ENCODE measurements at places on chromosomes 6 and 20. TPM values are rescaled to one million over a fixed set of nuclear protein-coding genes. Genes with fewer than 3 reads are reported as not detected.

GRCh38 chr20:31859998-31860380 lies 10.3 kb downstream of the DUSP15 start:
- peaks cover 2% of the 10 kb centered on the region for H3K4me1 ChIP-seq
- no peak for DNase-seq
- peaks cover 45% of the 10 kb centered on the region for H3K27me3 ChIP-seq
- no peak overlapping the region for H3K4me3 ChIP-seq
- H3K27ac ChIP-seq = no peak overlapping the region
- H3K36me3 ChIP-seq = no peaks in the 10 kb centered on the region

DNA sequence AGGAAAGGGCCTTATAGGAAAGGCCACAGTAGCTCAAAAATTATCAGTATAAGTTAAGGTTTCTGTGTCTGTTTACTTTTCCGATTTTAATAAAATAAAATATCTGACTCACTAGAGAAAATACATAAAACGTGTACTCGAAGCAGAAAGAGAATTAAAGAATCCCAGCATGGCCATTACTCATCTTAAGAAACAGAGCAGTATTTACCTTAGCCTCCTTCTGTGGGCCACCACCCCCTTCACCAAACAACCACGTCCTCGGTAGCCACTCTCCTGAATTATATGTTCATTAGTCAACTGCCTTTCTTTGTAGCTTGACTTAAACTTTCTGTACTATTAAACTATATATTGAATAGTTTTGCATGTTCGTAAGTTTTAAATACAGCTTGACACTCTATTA lies 72.2 kb upstream of the SPTLC3 start:
- no peak overlapping the region for H3K27ac ChIP-seq
- peaks cover 3% of the 10 kb centered on the region for H3K4me1 ChIP-seq
- DNase-seq = no peak
- H3K27me3 ChIP-seq = no peaks in the 10 kb centered on the region
- H3K36me3 ChIP-seq = no peaks in the 10 kb centered on the region

Gene C6orf132
- polyA plus RNA-seq = 8.1 TPM

DNA sequence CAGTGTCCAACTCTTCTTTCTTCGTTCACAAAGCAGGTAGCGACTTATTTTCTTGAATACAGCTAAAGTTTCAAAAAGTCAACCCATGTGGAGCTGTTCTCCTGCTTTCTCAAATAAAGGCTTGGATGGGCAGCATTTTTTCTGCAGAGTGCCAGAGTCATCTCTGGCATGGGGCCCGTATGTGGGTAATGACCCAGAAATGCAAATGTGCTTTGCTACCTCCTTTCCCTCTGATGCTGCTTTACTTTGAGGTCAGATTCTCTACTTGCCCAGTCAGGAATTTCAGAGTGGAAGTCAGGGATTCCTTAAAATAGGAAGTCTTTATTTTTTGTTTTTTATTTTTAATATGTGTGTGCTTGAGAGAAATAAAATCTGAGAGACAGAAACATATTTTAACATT lies 4.9 kb downstream of the NKAIN2 start:
- DNase-seq = no peak
- H3K27me3 ChIP-seq = peaks cover 28% of the 10 kb centered on the region
- no peaks in the 10 kb centered on the region for H3K36me3 ChIP-seq
- no peak overlapping the region for H3K4me3 ChIP-seq
- peaks cover 2% of the 10 kb centered on the region for H3K4me1 ChIP-seq

DNA sequence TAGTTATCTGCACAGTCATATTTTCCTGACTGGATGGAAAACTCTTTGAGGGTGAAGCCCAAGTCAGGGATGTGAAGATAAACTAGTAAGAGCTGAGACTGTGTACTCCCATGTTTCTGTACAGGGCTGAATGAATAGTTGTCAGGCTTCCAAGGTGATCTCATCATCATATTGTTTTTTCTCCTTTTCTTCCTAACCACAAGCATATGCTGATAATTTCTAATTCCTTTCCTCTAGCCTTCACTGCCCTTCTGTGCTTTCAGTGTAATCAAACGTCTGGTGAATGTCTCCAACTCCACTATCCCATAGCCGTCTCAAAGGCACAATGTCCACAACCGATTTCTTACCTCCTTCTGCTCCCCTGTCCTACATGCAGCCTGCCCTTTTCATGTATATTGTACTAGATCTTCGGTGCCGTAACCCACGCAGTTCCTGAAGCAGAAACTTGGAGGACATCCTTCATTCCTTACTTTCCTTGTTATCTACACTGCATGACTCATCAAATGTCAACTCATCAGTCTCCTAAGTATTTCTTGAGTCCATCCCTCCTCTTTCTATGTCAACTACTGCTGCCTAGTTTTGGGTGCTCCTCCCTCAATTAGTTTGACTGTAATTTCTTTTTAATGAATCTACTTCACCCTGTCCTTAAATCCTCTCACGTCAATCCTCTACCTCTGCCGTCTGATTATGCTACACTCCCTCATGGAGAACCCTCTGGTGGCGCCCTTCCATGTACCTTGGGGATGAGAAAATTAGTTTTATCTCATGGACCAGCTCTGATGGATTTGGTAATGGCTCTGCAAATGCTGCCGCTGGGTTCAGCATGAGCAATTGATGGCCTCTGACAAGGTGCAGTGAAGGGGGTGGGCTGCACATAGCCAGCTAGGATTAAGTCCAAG lies 21.9 kb downstream of the NCOA7 start:
- no peaks in the 10 kb centered on the region for H3K27me3 ChIP-seq
- H3K27ac ChIP-seq = peak overlapping the region; percentile 43
- peaks cover 14% of the 10 kb centered on the region for H3K4me1 ChIP-seq
- DNase-seq = no peak
- no peak overlapping the region for H3K4me3 ChIP-seq
- H3K36me3 ChIP-seq = no peaks in the 10 kb centered on the region

DNA sequence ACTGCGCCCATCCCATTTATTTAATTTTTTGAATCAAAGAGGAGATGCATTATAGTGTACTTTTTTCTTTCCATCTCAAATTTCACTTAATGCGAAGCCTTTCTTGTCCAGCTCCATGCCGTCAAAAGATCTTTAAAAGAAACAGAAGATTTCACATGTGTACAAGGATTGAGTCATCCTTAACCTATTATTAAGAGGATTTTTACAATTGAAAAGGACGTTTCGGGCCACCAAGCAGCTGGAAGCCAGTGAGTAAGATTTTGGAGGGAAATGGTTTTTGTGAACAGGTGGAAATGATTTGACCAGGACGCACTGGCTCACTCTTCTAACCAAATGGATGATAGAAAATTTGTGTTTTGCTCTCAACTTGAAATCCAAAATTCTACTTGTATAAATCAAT lies 15.1 kb upstream of the CCDC170 start:
- H3K4me3 ChIP-seq = no peak overlapping the region
- DNase-seq = no peak
- H3K4me1 ChIP-seq = peaks cover 5% of the 10 kb centered on the region
- H3K36me3 ChIP-seq = no peaks in the 10 kb centered on the region
- no peaks in the 10 kb centered on the region for H3K27me3 ChIP-seq
- no peak overlapping the region for H3K27ac ChIP-seq

Gene CUL7
- polyA plus RNA-seq = 15.0 TPM

GRCh38 chr6:2855061-2855519 lies 13.4 kb upstream of the SERPINB1 start:
- H3K27me3 ChIP-seq = no peaks in the 10 kb centered on the region
- no peak overlapping the region for H3K4me3 ChIP-seq
- H3K36me3 ChIP-seq = no peaks in the 10 kb centered on the region
- DNase-seq = no peak

DNA sequence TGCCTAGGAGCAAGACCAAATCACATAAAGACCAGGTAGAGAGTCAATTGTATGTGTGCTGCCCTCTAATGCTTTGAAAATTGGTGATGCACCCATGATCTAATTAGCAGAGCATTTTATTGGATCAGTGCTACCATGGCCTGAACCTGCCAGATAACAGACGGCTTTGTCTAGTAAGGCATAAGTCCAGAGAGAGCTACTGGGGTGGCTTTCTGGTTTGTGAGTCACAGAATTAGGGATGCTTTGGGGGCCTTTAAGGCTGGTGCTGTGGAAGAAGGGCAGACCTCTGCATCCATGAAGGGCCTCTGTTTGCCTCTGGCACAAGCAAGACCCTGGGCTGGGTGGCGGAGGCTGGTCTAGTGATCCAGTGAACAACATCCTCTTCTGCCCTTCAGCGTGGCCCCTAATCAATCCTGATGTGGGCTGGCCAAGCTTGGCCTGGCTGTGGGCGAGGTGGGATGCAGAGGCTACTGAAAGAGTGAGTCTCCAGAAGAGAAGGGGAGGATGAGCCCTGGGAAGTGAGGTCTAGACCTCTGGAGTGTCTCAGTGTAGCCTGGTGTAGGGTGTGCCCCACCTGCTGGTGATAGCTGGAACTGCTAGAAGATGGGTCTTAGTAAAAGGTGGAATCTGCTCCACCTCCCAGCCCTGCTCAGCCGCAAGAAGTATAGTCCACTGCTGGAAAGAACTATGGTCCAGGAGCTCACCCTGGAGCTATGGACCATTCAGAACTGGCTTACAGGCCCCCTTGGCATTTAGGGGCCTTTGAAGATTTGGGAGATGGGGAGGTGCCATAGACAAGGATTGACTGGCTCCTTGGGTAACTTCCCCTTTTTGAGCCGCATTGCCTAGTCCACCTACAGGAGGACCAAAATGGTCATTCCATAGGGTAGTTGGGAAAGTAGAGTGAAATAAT lies 36.7 kb upstream of the AAR2 start:
- H3K27ac ChIP-seq = no peak overlapping the region
- DNase-seq = peak; percentile 41
- no peaks in the 10 kb centered on the region for H3K4me1 ChIP-seq
- no peak overlapping the region for H3K4me3 ChIP-seq
- no peaks in the 10 kb centered on the region for H3K36me3 ChIP-seq

DNA sequence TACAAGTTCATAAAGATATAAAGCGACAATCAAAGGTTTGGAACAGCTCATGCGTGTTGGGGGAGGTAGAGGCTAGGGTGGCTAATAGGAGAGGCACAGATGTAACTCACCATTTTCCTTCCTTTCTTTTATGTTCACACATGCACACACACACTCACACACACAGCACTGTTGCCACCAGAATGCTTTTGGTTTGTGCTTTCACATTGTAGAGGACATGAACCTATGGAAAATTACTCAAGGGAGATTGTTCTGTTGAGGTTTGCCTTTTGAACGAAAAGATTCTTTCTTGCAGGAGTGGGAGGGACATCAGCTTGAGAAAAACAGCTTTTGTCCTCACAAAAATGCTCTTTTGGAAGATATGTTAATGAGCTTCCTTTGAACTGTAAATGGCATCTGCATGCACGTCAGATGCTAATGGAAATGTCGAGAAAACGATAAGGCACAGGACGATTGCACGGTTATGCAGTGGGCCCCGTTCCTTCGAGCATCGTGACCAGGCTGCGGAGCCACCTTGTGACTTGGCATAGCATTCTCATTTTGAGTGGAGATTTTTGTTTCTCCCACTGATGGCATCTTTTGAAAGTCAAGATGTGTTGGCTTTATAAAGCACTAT lies 724.1 kb downstream of the KIF16B start:
- no peaks in the 10 kb centered on the region for H3K27me3 ChIP-seq
- H3K4me3 ChIP-seq = no peak overlapping the region
- no peak for DNase-seq
- no peaks in the 10 kb centered on the region for H3K36me3 ChIP-seq
- H3K4me1 ChIP-seq = no peaks in the 10 kb centered on the region

GRCh38 chr6:142187209-142187608 lies 40.1 kb downstream of the VTA1 start:
- no peaks in the 10 kb centered on the region for H3K4me1 ChIP-seq
- H3K4me3 ChIP-seq = no peak overlapping the region
- no peak for DNase-seq

Gene TPBG
- polyA plus RNA-seq = 69.1 TPM

Gene PRDM13
- polyA plus RNA-seq = not detected

GRCh38 chr6:160069459-160069858 lies 52.2 kb upstream of the SLC22A1 start:
- DNase-seq = no peak
- H3K4me3 ChIP-seq = no peak overlapping the region
- H3K27me3 ChIP-seq = no peaks in the 10 kb centered on the region
- no peaks in the 10 kb centered on the region for H3K4me1 ChIP-seq
- no peak overlapping the region for H3K27ac ChIP-seq

DNA sequence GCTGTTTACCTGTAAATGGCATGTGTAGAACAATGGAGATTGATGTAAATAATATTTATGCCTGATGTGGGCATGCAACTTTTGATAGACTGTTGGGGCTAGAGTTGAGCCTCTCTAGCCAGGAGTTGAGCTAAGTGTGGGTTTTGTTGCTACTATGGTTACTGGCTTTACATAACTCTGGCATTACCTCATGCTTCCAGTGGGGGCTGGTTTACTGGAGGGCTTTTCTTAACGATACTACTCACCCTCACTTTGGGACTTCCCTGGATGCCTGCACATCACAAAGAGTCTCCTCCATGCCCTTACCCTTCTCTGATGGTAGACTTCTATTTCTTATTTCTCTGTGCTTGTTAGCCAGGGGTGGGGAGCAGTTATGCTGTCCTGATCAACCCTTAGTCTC lies 524.6 kb upstream of the CDH4 start:
- no peaks in the 10 kb centered on the region for H3K36me3 ChIP-seq
- H3K4me1 ChIP-seq = no peaks in the 10 kb centered on the region
- no peaks in the 10 kb centered on the region for H3K27me3 ChIP-seq

DNA sequence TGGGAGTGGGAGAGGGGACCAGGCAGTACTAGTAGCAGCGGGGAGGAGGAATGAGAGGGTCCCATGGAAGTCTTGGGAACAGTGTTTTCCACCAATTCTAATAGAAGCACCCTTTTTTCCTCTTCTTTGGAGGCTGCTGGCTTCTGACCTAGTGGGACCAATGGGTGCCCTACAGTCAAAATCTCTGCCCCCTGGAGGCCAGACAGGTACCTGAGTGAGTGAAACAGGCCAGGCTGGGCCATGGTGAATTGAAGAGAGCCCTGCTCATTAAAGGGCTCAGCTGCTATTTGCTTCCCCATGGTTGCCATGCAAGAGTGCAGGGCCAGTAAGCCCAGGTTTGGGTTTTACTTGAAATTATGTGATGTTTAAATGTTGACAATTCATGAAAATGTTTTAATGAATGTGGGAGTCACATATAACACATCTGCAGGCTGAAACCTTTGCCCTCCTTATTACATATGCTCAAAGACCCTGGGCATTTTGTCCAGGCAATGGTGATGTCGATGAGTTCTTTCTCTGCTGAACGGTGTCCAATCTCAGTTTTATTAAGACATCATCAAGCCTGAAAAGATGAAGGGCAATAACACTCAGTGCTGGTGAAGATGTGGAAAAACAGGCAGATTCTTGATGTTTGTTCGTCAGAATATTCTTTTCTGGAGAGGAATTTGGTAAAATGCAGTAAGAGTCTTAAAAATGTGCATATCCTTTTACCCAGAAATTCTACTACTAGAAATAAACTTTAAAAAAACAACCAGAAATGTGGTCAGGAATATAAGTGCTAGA lies 42.3 kb upstream of the OCSTAMP start:
- no peak overlapping the region for H3K27ac ChIP-seq
- H3K4me1 ChIP-seq = no peaks in the 10 kb centered on the region
- no peak for DNase-seq

DNA sequence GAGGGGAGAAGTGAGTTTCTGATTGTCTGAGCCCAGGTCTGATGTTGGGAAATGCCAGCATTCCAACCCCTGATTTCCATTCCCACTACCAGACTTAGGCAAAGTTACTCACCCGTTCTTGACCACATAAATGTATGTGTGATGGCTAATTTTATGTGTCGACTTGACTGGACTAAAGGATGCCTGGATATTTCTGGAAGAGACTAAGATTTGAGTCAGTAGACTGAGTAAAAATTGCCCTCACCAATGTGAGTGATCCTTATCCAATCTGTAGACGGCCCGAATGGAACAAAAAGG lies 95.8 kb upstream of the TAB2 start:
- DNase-seq = no peak
- H3K27ac ChIP-seq = no peak overlapping the region
- H3K36me3 ChIP-seq = no peaks in the 10 kb centered on the region
- H3K4me3 ChIP-seq = no peak overlapping the region
- H3K4me1 ChIP-seq = no peaks in the 10 kb centered on the region
- no peaks in the 10 kb centered on the region for H3K27me3 ChIP-seq
